Neural crest cell (in vitro differentiated cells): ENCODE measurements at places on chromosomes 1 and 21.
A peak's percentile ranks its signal among the peaks of the same experiment; 100 is the strongest.

DNA sequence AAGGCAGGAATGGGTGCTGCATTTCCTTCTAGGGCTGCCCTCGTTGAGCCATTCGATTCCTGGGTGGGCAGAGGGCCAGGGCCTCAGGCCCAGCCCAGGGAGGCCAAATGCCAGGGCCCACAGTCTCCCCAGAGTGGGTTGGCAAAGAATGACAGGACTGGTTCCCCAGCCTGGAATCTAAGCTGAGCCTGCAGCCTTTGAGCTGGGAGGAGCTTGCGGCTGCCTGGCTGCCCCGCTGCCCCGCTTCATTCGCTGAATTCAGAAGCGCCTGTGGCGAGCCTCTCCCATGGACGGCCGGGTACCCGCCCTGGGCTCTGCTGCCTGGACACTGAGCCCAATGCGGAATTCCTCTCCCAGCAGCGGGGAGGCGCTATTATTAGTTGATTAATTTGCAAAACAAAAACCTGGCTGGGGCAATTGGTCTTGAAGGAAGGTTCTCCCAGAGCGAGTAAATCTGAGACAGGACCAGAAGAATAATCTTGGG is 32.3 kb upstream of the TARDBP start:
- no peaks in the 10 kb centered on the region for H3K36me3 ChIP-seq
- H3K27ac ChIP-seq = peak overlapping the region; percentile 95
- H3K4me1 ChIP-seq = peaks cover 64% of the 10 kb centered on the region
- H3K27me3 ChIP-seq = no peaks in the 10 kb centered on the region
- peak overlapping the region; percentile 70 for H3K4me3 ChIP-seq

DNA sequence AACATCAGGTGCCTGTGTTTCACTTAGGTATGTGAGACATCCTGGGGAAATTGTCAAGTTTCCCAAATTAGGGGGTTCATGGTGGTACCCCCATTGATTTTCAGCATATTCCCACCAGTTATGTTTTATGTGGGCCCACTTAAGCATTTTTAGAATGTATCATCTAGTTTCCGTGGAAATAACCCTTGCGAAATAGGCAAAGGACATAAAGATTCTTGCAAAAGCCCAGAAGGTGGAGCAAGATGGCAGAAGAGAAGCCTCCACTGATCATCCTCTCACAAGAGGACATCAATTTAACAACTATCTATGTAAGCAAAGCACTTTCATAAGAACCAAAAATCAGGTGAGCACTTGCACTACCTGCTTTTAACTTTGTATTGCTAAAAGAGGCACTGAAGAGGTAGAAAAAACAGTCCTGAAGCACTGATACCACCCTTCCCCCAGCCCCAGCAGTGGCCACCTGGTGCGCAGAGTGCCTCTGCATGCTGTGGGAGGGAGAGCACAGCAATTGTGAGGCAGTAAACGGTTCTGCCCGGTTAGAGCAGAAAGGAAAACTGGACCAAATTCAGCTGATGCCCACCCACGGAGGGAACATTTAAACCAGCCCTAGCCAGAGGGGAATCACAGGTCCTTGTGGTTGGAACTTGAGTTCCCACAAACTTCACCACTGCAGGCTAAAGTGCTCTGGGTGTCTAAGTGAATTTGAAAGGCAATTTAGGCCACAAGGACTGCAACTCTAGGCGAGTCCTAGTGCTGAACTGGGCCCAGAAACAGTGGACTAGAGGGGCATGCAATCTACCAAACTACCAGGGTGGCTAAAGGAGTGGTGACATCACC is 23.2 kb downstream of the MCOLN2 start:
- H3K4me3 ChIP-seq = no peak overlapping the region
- peaks cover 3% of the 10 kb centered on the region for H3K27me3 ChIP-seq
- H3K36me3 ChIP-seq = no peaks in the 10 kb centered on the region

- H3K4me1 ChIP-seq = no peaks in the 10 kb centered on the region
- H3K27me3 ChIP-seq = no peaks in the 10 kb centered on the region
- H3K27ac ChIP-seq = no peak overlapping the region
- DNase-seq = no peak
- H3K4me3 ChIP-seq = no peak overlapping the region
- no peaks in the 10 kb centered on the region for H3K36me3 ChIP-seq
Observed at GRCh38 chr21:29232530-29233255, 66.0 kb upstream of the BACH1 start.

GRCh38 chr1:183349201-183349711 is 68.9 kb downstream of the NMNAT2 start:
- H3K4me3 ChIP-seq = peak overlapping the region; percentile 34
- H3K4me1 ChIP-seq = peaks cover 28% of the 10 kb centered on the region
- no peak for DNase-seq
- no peaks in the 10 kb centered on the region for H3K27me3 ChIP-seq
- H3K36me3 ChIP-seq = no peaks in the 10 kb centered on the region

DNA sequence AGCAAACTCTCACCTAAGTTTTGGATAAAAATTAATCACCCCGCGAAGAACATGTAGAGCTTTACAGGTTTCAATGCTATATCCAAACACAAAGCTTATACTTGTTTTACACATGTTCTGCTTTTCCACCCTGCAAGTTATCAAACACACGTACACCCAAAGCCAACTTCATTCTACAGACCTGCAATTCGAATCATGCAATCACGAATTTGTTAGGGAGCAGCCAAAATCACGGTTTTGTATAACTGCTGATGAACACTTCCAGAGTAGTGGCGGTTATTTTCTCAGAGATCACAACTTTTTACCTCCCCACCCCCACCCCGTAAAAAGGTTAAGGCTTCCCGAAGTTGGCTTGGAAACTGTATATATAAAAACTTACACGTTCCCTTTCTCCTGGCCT is 1.4 kb downstream of the HMGN1 start:
- H3K27me3 ChIP-seq = no peaks in the 10 kb centered on the region
- no peak for DNase-seq
- H3K36me3 ChIP-seq = peaks cover 31% of the 10 kb centered on the region
- H3K4me1 ChIP-seq = peaks cover 52% of the 10 kb centered on the region
- peak overlapping the region; percentile 73 for H3K27ac ChIP-seq

DNA sequence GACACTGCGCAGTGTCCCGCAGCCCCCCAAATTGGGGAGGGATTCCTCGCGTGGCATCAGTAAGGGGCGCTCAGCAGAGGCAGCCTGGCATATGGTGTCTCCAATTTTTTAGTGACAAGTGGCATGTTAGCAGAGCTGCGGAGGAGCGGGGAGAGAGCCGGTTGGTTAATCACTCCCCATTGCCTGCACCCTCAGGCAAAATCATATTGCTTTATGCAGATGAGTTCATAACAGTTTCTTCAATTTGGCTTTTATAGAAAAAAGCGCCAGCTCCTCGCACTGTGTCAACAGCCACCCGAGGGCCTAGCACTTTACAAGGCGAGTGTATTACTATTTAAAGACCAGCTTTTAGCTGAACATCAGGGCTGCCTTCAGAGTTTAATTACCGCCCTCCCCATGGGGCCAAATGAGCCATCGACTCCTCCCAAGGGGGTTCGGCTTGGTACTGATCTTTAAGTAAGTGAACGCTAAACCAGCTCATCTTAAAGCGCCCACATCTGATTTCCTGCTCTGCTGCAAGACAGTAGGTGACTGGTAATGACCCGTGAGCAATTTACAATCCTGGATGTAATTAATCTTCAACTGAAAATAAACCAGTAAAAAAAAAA is 298.9 kb downstream of the DSCAM start:
- H3K27me3 ChIP-seq = no peaks in the 10 kb centered on the region
- H3K4me1 ChIP-seq = peaks cover 14% of the 10 kb centered on the region
- DNase-seq = no peak
- H3K36me3 ChIP-seq = peaks cover 5% of the 10 kb centered on the region
- H3K4me3 ChIP-seq = no peak overlapping the region

GRCh38 chr1:106960412-106960811 is 96.1 kb upstream of the PRMT6 start:
- no peak overlapping the region for H3K27ac ChIP-seq
- H3K36me3 ChIP-seq = no peaks in the 10 kb centered on the region
- H3K4me1 ChIP-seq = no peaks in the 10 kb centered on the region
- no peaks in the 10 kb centered on the region for H3K27me3 ChIP-seq
- no peak overlapping the region for H3K4me3 ChIP-seq

- peak overlapping the region; percentile 3 for H3K27ac ChIP-seq
- no peak for DNase-seq
- H3K36me3 ChIP-seq = no peaks in the 10 kb centered on the region
- no peaks in the 10 kb centered on the region for H3K27me3 ChIP-seq
- H3K4me3 ChIP-seq = no peak overlapping the region
- H3K4me1 ChIP-seq = peaks cover 27% of the 10 kb centered on the region
Observed at GRCh38 chr1:38082769-38083263, 36.2 kb upstream of the POU3F1 start.
